CD4-positive, alpha-beta T cell (primary cell): ENCODE measurements at places on chromosomes 4 and X.
A peak's percentile ranks its signal among the peaks of the same experiment; 100 is the strongest.

DNA sequence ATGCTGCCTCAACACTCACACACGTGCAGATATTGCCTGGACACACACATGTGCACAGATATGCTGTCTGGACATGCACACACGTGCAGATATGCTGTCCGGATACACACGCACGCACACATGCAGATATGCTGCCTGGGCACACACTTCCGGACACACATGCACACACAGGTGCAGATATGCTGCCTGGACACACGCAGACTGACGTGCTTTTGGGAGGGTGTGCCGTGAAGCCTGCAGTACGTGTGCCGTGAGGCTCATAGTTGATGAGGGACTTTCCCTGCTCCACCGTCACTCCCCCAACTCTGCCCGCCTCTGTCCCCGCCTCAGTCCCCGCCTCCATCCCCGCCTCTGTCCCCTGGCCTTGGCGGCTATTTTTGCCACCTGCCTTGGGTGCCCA, 14.7 kb downstream of the FGFRL1 start:
- no peak for DNase-seq

- DNase-seq = peak; percentile 17
Observed at GRCh38 chrX:19886883-19887531, 393 bp downstream of the SH3KBP1 start.

- peak; percentile 26 for DNase-seq
Observed at GRCh38 chrX:15497865-15498264, 2.7 kb upstream of the BMX start.

DNA sequence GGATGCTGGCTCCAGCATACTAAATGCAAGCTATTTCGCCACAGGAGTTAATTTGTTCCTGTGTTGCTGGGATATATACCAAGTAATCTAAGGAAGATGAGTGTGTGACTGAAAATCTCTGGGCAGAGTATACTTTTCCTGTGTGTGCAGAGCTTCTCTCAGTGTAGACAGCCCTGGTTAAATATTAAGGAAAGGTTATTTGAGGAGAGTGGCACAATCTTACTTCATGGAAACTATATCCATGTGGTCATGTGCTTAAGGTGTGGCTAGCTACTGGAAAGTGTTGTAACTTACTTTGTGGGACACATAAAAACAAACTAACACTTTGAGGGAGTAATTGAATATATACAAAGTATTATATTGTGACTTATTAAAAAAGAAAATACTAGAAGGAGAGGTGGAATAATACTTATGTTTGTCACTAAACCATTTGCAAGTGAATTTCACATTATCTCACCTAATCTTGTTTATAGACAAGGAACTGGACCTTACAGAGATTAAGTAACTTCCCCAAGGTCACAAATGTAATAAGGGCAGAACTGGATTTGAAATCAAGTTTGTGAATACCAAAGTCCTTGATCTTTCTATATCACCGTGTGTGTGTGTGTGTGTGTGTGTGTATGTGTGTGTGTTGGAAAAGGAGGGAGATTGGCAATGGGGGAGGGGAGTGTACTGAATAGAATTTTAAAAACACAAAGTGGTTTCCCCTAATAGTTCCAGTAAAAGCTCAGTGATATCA, 408.2 kb upstream of the NR3C2 start:
- DNase-seq = no peak

DNA sequence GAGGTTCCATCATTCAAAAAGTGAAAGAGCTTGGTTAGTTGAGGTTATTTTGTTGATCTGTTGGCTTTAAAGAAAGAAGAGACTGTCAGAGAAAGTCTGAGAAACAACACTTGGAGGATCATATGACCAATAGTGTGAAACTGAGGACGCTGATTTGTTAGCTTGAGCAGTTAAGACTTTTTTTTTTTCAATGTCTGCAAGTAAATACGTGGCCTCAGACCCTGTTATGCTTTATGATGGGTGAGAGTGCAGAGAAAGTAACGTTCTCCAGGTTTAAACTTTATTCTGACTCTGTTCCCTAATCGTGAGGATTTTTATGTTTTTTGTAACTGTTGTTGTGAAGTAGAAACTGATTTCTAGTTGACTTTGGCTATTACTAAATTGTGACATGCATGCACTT, 45.9 kb downstream of the GAB1 start:
- DNase-seq = no peak

GRCh38 chr4:111797455-111798163, 347.6 kb upstream of the FAM241A start:
- no peak for DNase-seq

DNA sequence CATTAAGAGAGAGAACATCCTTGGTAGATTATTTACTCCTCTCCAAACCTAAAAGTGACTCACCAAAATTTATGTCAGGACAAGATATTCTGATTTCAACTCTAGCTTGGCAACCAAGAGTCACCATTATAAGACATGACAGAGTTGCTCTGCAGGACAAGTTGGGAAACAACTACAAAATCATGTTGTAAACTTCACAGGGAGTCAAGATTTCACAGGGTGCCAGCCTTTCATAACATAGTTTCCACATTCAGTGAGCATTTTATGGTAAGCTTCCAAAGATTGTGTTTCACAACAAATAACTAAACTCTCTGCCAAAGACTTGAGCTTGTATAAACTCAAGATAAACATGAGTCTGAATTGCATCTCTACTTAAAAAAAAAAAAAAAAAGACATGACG, 121.0 kb upstream of the DIAPH2 start:
- no peak for DNase-seq
